ENCODE measurements at places on chromosomes 5 and 9.

GRCh38 chr9:13661014-13661413, 381.5 kb upstream of the MPDZ start:
- DNase-seq, result no peak

- no peak for DNase-seq
These were observed 826.8 kb downstream of the EFNA5 start for GRCh38 chr5:106843812-106844416.

DNA sequence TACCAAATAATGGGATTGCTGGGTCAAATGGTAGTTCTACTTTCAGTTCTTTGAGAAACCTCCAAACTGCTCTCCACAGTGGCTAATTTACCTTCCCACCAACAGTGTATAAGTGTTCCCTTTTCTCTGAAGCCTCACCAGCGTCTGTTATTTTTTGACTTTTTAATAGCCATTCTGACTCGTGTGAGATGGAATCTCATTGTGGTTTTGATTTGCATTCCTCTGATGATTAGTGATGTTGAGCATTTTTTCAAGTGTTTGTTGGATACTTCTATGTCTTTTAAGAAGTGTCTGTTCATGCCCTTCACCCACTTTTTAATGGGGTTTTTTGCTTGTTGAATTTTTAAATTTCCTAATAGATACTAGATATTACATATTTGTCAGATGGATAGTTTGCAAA, 28.4 kb upstream of the SUSD1 start:
- no peak for DNase-seq

DNA sequence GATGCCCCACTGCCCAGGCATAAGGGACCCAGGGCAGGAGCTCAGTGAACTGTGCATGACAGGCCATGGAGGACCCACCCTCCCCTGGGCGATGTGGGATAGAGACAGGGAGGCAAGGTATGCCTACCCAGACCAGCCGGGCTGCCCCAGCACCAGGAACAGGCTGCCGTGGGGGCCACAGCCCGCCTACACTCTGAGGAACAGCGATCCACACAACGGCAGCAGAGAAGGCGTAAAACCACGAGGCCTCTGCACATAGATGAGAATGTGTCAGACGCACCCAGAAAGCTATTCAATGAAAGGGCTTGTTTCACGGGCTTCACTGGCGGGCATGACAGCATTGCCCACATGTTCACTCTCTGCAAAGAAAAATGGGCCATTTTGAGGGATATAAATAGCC, 49.5 kb downstream of the SEMA4D start:
- no peak for DNase-seq

GRCh38 chr5:31731016-31731415, 92.1 kb downstream of the PDZD2 start:
- no peak for DNase-seq

DNA sequence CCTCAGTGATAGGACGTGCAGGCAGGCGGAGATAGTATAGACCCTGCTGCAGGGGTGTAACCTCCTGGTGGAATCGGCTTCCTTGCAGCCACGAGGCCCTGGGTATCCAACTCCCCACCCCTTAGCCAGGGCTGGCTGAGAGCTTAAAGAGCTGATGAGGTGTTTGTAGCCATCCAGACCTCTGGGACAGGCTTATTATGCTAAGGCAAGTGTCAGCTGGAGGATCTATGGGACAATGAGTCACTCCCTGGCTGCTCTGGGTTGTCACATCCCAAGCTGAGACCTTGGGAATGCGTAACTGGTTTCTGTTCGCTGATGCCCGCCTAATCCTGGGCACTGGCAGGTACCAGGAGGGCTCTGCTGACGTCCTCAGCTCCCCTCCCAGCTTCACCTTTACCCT, 38.9 kb downstream of the DAB2IP start:
- no peak for DNase-seq

- no peak for DNase-seq
These were observed 66.9 kb downstream of the SYK start for GRCh38 chr9:90868555-90868954.

DNA sequence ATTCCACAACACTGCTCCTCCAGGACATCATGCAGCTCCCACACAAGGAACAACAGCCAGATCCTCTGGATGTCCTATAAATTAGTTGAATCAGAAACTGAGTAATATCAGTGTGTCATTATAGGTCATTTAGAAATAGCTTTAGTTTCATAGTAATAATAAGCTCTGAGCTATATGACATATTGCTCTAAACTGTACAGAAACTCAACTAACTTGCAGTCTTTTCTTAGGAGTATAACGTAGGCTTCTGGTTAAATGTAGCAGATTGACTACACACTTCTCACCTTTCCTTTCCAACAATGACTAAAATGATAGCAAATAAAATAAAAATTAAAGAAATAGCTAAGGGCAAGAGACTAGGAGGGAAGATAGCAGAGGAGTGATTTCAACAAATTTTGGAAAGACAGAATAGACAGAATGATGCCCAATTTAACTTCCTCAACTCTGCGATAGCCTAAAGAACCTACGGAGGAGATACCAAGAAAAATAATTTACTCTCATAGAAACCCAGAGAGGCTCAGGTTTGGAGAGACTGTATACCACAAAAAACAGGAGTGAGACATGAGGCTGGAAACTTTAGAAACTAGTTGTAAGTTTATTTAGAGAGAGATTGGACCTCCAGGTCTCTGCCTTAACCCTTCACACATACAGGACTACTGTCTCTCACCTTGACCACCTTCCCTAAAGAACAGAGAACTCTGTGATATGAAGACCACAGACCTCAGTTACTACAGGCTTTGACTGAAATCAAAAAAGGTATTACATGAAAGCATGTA, 193.7 kb downstream of the TSSK1B start:
- no peak for DNase-seq

DNA sequence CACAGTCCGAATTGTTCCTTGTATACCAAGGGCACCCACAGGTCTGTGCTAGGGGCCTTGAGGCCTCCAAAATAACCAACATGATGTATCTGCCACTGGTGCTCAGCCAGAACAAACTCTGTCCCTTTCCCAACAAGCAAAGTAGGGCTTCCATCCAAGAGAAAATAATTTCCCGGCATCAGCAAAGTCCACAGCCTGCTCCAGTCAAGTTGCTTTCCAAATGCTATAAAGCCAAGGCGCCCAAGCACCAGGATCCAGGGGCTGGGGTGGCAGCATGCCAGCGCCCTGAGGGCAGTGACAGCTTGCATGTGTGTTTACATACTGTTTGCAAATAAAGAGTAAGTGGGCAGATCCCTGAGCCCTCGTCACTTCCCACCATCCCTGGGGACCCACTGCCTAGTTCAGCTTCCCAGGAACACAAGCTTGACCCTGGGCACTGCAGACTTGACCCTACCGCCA, 155.9 kb downstream of the ERCC6L2 start:
- no peak for DNase-seq
